ENCODE measurements at places on chromosomes 6 and 20.
A peak's percentile ranks its signal among the peaks of the same experiment; 100 is the strongest.

- peaks cover 4% of the 10 kb centered on the region for H3K4me1 ChIP-seq
- H3K27me3 ChIP-seq, result no peaks in the 10 kb centered on the region
- H3K27ac ChIP-seq, result no peak overlapping the region
- H3K36me3 ChIP-seq, result peaks cover 47% of the 10 kb centered on the region
Observed at GRCh38 chr20:35654415-35654814, 10.3 kb downstream of the CPNE1 start.

DNA sequence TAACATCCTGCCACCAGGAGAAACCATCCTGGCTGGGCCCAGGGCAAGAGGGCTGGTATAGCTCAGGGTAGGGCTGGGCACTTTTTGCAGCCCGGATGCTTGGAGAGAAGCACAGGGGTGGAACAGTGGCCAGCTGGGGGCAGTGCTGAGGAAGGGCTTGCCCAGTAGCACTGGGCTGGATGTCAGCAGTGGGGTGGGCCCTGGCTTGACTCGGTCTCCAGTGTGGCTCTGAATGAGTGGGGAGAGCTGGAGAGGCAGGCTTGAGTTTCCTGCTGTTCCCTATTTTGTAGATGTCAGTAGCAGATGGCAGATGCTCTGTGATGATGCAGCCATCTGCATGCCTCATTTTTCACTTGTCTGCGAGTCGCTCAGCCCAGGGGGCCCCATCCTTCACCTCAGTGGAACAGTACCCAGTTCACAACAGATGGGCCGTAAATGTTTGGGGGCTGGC is 56.3 kb upstream of the TULP1 start:
- H3K4me1 ChIP-seq, result no peaks in the 10 kb centered on the region
- no peak overlapping the region for H3K27ac ChIP-seq
- H3K36me3 ChIP-seq, result no peaks in the 10 kb centered on the region
- peaks cover 22% of the 10 kb centered on the region for H3K27me3 ChIP-seq
- peak; percentile 23 for DNase-seq
- H3K4me3 ChIP-seq, result no peak overlapping the region

DNA sequence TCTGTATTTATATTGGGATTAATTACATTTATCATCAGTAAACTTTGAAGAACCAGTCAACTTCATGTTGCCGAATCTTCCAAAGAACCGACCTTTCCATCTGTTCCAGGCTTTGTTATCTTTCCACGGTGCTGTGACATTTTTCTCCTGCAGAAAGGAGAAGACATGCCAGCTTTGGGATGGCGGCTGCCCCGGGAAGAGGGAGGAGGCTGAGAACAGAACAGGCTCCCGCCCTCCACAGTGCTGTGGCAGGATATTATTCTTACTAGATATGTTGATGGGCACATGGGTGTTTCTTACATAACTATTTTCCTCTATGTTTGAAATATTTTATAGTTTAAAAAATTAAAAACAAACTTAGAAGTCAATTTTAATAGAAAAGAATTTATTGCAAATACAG is 44.9 kb downstream of the GINS1 start:
- no peak overlapping the region for H3K27ac ChIP-seq
- DNase-seq, result no peak
- H3K36me3 ChIP-seq, result peaks cover 20% of the 10 kb centered on the region
- peaks cover 10% of the 10 kb centered on the region for H3K4me1 ChIP-seq

- H3K27ac ChIP-seq, result no peak overlapping the region
- H3K4me3 ChIP-seq, result no peak overlapping the region
- no peaks in the 10 kb centered on the region for H3K36me3 ChIP-seq
- peaks cover 4% of the 10 kb centered on the region for H3K4me1 ChIP-seq
- DNase-seq, result no peak
Observed at GRCh38 chr6:32095338-32096086, 13.6 kb downstream of the TNXB start.

- H3K4me3 ChIP-seq, result no peak overlapping the region
- H3K4me1 ChIP-seq, result no peaks in the 10 kb centered on the region
- H3K36me3 ChIP-seq, result no peaks in the 10 kb centered on the region
- H3K27ac ChIP-seq, result no peak overlapping the region
- peaks cover 69% of the 10 kb centered on the region for H3K27me3 ChIP-seq
- DNase-seq, result no peak
Observed at GRCh38 chr20:51166489-51166888, 143.6 kb upstream of the KCNG1 start.

- no peaks in the 10 kb centered on the region for H3K36me3 ChIP-seq
- DNase-seq, result no peak
- H3K4me3 ChIP-seq, result no peak overlapping the region
- no peaks in the 10 kb centered on the region for H3K27me3 ChIP-seq
- H3K4me1 ChIP-seq, result peaks cover 5% of the 10 kb centered on the region
Observed at GRCh38 chr6:107652526-107653182, 162.7 kb downstream of the SOBP start.

- peaks cover 13% of the 10 kb centered on the region for H3K4me1 ChIP-seq
- no peak overlapping the region for H3K4me3 ChIP-seq
- H3K27me3 ChIP-seq, result no peaks in the 10 kb centered on the region
- DNase-seq, result no peak
Observed at GRCh38 chr6:106730718-106731117, 101.3 kb downstream of the QRSL1 start.

GRCh38 chr20:57459897-57460296 is 65.0 kb downstream of the CTCFL start:
- no peak for DNase-seq
- no peaks in the 10 kb centered on the region for H3K36me3 ChIP-seq
- no peak overlapping the region for H3K27ac ChIP-seq
- peaks cover 21% of the 10 kb centered on the region for H3K27me3 ChIP-seq
- H3K4me1 ChIP-seq, result peaks cover 3% of the 10 kb centered on the region

GRCh38 chr6:6466967-6467761 is 121.4 kb upstream of the LY86 start:
- no peaks in the 10 kb centered on the region for H3K4me1 ChIP-seq
- no peak overlapping the region for H3K4me3 ChIP-seq
- no peak overlapping the region for H3K27ac ChIP-seq
- H3K36me3 ChIP-seq, result no peaks in the 10 kb centered on the region

GRCh38 chr20:25018425-25018824 is 25.9 kb upstream of the APMAP start:
- no peaks in the 10 kb centered on the region for H3K36me3 ChIP-seq
- DNase-seq, result no peak
- no peaks in the 10 kb centered on the region for H3K27me3 ChIP-seq
- peaks cover 13% of the 10 kb centered on the region for H3K4me1 ChIP-seq

GRCh38 chr6:6890400-6890858 is 217.3 kb upstream of the RREB1 start:
- DNase-seq, result peak; percentile 25
- H3K27me3 ChIP-seq, result peaks cover 4% of the 10 kb centered on the region
- H3K36me3 ChIP-seq, result no peaks in the 10 kb centered on the region
- peak overlapping the region; percentile 54 for H3K4me3 ChIP-seq

- H3K27ac ChIP-seq, result no peak overlapping the region
- H3K4me3 ChIP-seq, result no peak overlapping the region
- no peaks in the 10 kb centered on the region for H3K4me1 ChIP-seq
- DNase-seq, result no peak
- H3K36me3 ChIP-seq, result no peaks in the 10 kb centered on the region
Observed at GRCh38 chr20:1539816-1540419, 17.6 kb downstream of the SIRPD start.

- no peak for DNase-seq
- no peaks in the 10 kb centered on the region for H3K36me3 ChIP-seq
- H3K27me3 ChIP-seq, result peaks cover 60% of the 10 kb centered on the region
- no peak overlapping the region for H3K4me3 ChIP-seq
Observed at GRCh38 chr6:29994826-29995225, 52.5 kb downstream of the HLA-A start.

DNA sequence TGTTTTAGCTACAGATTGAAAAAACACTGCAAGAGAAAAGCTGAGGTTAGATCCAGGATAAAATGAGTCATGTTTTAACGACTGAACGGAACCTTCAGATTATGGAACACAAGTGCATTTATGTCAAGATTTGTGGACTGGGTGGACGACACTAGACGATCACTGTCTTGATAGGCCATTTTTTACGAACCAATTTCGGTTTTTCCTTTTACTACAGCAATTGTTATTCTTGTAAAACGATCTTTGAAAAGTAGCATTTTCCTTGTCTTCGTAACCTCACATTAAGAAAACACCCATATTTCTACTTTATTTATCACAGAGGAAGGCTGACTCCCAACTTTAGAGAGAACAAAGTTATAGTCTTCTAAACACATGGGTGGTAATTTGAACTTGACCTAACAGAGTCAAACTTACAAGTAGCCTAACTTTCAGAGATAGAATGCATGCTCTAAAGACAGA is 294.2 kb upstream of the TCF21 start:
- H3K27ac ChIP-seq, result no peak overlapping the region
- H3K4me3 ChIP-seq, result no peak overlapping the region

GRCh38 chr20:51310216-51310615 is 232.3 kb downstream of the NFATC2 start:
- H3K27me3 ChIP-seq, result peaks cover 15% of the 10 kb centered on the region
- peak; percentile 42 for DNase-seq
- H3K4me1 ChIP-seq, result peaks cover 4% of the 10 kb centered on the region
- H3K27ac ChIP-seq, result no peak overlapping the region
- H3K36me3 ChIP-seq, result no peaks in the 10 kb centered on the region
- no peak overlapping the region for H3K4me3 ChIP-seq

DNA sequence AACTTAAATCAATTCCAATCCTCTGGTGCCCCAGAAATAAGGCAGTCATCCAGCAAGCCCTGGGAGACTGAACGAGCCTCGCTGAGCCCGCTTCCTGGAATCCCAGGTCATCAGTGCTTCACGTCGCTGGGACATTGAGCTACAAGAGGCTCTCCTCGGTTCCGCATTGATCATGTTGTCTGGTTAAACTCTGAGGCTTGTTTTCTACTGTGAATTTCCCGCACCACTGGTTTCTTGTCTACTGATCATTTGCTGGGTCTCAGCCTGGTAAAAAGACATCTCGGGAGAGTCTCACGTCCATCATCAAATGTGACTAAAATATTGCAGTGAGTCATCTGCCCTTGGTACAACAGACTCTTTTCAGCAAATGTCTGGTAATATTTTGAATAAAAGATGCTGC is 569.2 kb downstream of the QKI start:
- H3K27ac ChIP-seq, result no peak overlapping the region
- H3K27me3 ChIP-seq, result no peaks in the 10 kb centered on the region
- no peaks in the 10 kb centered on the region for H3K36me3 ChIP-seq
- DNase-seq, result no peak
- no peak overlapping the region for H3K4me3 ChIP-seq
- peaks cover 9% of the 10 kb centered on the region for H3K4me1 ChIP-seq

DNA sequence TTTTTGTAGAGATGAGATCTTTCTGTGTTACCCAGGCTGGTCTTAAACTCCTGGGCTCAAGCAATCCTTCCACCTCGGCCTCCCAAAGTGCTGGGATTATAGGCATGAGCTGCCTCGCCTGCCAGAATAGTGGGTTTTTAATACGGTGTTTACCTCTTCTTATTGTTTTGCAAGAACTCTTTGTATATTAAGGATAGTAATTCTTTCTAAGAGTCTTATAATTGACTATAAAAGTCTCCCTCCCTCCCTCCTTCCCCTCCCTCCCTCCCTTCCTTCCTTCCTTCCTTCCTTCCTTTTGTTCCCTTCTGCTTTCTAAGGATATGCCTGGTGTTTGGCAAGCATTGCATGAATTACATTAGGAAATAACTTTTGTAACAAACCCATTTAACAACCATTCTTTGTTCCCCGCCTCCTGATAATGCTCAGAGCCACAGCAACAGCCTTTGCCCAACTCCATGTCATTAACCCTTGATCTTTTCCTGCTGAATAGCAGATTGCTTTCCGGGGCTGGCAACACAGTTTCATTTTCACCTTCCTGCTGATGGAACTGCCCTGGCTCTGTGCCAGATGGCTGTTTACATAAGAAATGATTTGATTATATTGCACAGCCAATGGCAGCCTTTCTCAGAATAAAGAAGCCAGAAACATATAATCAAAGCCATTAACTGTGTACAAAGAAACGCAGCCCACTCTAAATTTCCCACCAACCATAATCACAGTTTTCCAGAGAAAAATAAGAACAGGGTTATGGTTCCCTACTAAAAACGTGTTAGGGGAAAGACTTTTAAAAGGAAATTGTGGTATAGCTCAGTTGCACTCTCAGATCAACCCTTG is 143.7 kb upstream of the PTPN1 start:
- H3K4me3 ChIP-seq, result no peak overlapping the region
- peaks cover 3% of the 10 kb centered on the region for H3K27me3 ChIP-seq
- peak; percentile 92 for DNase-seq
- no peak overlapping the region for H3K27ac ChIP-seq
- H3K36me3 ChIP-seq, result no peaks in the 10 kb centered on the region

GRCh38 chr20:21024420-21024819 is 81.7 kb downstream of the LINC00237 start:
- no peak overlapping the region for H3K4me3 ChIP-seq
- no peak overlapping the region for H3K27ac ChIP-seq
- H3K36me3 ChIP-seq, result no peaks in the 10 kb centered on the region
- no peak for DNase-seq
- no peaks in the 10 kb centered on the region for H3K4me1 ChIP-seq

DNA sequence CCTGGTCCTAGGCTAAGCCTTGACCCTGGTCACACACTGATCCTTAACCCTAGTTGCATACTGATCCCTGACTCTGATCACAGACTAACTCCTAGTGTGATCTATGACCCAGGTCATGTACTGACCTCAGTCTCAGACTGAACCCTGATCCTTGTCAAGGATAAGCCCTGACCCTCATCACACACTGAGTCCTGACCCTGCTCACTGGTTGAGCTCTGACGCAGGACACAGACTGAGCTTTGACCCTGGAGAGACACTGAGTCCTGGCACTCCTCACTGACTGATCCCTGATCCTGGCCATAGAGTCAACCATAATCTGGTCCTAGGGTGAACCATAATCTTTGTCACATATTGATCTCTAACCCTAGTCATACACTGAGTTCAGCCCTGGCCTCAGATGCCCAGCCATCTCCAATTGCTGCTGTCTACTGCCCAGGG is 37.9 kb downstream of the KCNB1 start:
- H3K36me3 ChIP-seq, result no peaks in the 10 kb centered on the region
- H3K4me3 ChIP-seq, result no peak overlapping the region
- peaks cover 2% of the 10 kb centered on the region for H3K4me1 ChIP-seq
- peaks cover 54% of the 10 kb centered on the region for H3K27me3 ChIP-seq
- DNase-seq, result no peak
- no peak overlapping the region for H3K27ac ChIP-seq

- no peak for DNase-seq
- H3K27me3 ChIP-seq, result no peaks in the 10 kb centered on the region
- H3K27ac ChIP-seq, result no peak overlapping the region
- H3K36me3 ChIP-seq, result no peaks in the 10 kb centered on the region
- H3K4me3 ChIP-seq, result no peak overlapping the region
- peaks cover 7% of the 10 kb centered on the region for H3K4me1 ChIP-seq
Observed at GRCh38 chr20:1825507-1825906, 69.7 kb upstream of the SIRPA start.

DNA sequence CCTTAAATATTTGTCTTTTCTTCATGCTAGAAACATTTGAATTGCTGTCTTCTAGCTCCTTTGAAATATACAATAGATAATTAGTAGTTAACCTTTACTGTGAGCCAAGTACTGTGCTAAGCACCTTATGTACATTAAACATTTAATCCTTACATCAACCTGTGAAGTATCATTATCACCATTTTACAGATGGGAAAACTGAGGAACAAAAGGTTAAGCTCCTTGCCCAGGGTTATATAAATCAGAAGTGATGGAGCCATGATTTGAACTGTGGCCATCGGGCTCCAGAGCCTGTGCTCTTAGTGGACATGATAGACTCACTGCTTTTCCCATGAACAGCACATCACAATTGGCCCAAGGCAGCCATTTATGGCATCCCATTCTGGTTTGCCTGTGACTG is 140.9 kb downstream of the UNC5CL start:
- H3K4me1 ChIP-seq, result peaks cover 4% of the 10 kb centered on the region
- H3K27ac ChIP-seq, result no peak overlapping the region
- no peak for DNase-seq
- H3K36me3 ChIP-seq, result no peaks in the 10 kb centered on the region
- H3K27me3 ChIP-seq, result peaks cover 7% of the 10 kb centered on the region
- H3K4me3 ChIP-seq, result no peak overlapping the region

GRCh38 chr20:59388402-59388801 is 88.0 kb downstream of the EDN3 start:
- DNase-seq, result no peak
- no peaks in the 10 kb centered on the region for H3K36me3 ChIP-seq
- H3K27ac ChIP-seq, result no peak overlapping the region
- H3K4me1 ChIP-seq, result no peaks in the 10 kb centered on the region

Measured in mesenchymal stem cell (in vitro differentiated cells and primary cell).